Common myeloid progenitor, CD34-positive (primary cell): ENCODE measurements at places on chromosomes 11 and 22.

DNA sequence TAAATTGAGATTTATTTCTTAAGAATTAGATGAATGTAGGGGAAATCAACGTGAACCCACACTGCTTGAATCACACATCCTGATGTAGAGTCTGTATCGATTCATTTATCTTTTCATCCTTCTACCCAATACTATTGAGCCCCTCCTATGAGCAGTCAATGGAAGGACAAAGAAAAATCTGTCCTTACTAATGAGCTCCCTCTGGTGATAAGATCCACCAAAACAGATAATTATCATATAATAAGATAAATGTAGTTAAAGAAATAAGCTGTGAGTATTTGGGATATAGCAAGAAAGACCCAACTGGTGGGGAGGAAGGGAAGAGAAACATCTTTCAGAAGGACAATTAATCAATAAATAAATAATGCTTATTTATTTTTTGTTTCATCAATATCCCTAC is 385.1 kb upstream of the CCDC90B start:
- DNase-seq = no peak

- no peak for DNase-seq
Observed at GRCh38 chr11:95547976-95548375, 241.6 kb downstream of the FAM76B start.

DNA sequence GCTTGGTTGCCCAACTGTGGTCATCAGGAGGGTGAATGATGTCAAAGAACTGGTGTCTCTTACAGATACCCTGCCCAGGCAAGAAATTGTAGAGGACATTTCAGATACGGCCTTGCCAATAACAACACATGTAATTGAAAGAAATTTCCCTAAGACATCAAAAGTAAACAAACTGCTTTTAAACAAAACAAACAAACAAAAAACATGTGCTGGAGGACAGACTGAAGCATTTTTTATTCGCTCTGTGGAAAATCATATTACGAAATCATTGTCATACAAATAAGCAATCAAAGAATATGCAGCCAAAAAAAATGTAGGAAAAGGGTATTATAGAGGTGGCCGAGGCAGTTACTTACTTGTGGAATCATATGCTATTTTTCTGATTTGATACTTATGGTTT is 52.1 kb upstream of the MYEOV start:
- DNase-seq = no peak

DNA sequence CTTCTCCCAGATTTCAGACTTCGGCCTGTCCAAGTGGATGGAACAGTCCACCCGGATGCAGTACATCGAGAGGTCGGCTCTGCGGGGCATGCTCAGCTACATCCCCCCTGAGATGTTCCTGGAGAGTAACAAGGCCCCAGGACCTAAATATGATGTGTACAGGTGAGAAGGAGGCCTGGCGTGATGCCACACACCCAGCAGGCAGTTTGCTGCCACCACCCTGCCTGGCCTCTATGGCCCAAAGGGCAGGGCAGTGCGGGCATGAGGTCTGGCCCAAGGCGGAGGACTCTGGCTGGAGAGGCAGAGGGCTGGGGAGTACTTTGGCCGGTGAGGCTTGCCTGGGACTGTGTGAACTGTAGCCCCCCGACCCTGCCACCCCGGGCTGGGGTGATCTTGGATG is 7.3 kb downstream of the ANKK1 start:
- DNase-seq = no peak

DNA sequence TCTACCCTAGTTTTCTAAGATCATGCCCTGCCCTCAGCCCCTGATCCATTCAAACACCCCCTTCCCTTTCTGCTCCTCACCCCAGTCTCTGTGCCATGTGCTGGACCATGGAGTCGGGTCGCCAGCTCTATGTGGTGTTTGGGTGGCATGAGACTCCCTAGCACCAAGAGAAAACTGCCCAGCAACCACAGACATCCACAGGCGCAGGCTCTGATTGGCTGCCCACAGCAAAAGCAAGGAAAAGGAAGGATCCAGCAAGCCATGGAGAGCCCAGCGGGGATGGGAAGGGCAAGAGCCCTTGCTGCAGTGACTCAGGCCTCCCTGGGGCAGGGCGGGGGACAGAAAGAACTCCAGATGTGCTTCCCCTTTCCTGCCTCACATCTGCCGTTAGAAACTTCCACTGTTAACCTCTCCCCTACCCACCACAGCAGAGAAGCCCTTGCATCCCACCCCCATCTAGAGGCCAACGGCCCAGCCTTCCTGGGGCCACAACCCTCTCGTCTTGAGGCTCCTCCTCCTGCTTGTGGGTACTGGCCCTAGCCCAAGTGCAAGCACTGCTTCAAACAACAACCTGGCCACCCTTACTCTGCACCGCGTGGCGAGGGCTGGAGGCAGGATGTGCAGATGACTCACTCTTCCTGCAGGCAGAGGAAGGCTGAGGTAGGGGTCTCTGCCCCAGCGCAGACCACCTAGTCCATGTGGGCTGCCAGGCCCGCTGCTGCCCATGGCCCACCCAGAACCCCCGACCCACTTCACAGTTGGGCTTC is 9.7 kb upstream of the AHNAK start:
- DNase-seq = peak; percentile 99

GRCh38 chr11:76558891-76559290 is 111.7 kb downstream of the LRRC32 start:
- no peak for DNase-seq

- DNase-seq = no peak
Observed at GRCh38 chr11:27412192-27412691, 49.2 kb upstream of the CCDC34 start.

- no peak for DNase-seq
Observed at GRCh38 chr11:120289426-120289825, 35.7 kb upstream of the TLCD5 start.

- no peak for DNase-seq
Observed at GRCh38 chr11:91773090-91773489, 451.5 kb upstream of the FAT3 start.

DNA sequence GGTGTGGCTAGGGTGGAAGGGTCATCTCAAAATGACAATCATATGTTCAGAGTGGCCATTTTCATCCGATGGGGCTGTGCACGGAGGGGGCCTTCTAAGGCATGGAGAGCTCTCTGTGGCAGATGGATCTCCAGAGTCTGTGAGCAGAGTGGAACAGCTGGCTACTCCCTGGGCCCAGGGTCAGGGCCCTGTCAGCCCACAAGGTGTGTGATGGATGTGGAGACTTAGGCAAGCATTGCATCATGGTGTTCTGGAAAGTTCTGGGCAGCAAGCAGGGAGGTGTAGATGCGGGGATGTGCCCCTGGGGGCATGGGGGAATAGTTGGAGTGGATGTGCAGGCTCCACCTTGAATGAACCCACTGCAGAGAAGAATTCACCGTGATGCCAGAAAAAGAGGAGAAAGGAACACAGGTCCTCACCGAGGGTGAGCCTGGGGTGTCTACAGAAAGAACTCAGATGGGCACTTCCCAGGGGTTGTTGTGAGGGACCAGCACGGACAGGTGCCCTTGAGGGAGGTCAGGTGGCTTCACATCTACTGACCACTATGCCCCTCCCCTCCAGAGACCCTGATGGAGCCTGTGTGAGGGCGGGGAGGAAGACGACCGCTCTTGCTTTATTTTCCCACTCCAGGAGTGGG is 51.1 kb downstream of the CHRDL2 start:
- no peak for DNase-seq

DNA sequence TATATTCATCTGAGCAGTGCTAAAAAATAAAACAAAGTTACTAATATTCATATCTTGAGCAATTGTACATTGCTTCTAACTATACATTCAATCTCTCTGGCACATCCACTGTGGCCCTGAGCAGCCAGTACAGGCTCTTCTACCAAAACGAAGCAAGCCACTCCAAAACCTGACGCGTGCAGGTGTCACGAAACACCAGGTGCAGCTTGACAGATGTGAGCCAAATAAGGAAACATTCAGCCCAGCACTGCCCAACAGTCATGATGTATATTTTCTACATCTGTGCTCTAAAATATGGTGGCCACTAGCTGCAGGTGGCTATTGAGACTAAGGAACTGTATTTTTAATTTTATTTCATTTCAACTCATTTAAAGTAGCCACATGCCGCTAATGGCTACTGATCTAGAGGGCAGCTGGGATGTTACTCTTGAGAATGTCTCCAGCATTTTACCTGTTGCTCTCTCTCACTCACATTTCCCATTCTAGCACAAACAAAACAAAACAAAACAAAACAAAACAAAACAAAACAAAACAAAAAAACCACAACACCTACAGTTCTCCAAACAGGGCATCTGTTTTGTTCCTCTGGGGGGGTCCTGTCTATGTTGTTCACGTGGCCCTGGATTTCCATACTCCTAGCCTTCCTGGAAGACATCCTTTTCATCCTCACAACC is 77.7 kb downstream of the LARGE1 start:
- DNase-seq = no peak

GRCh38 chr22:17835256-17835655 is 61.0 kb upstream of the BID start:
- no peak for DNase-seq

- DNase-seq = no peak
Observed at GRCh38 chr22:38292694-38293093, 19.9 kb upstream of the TMEM184B start.

DNA sequence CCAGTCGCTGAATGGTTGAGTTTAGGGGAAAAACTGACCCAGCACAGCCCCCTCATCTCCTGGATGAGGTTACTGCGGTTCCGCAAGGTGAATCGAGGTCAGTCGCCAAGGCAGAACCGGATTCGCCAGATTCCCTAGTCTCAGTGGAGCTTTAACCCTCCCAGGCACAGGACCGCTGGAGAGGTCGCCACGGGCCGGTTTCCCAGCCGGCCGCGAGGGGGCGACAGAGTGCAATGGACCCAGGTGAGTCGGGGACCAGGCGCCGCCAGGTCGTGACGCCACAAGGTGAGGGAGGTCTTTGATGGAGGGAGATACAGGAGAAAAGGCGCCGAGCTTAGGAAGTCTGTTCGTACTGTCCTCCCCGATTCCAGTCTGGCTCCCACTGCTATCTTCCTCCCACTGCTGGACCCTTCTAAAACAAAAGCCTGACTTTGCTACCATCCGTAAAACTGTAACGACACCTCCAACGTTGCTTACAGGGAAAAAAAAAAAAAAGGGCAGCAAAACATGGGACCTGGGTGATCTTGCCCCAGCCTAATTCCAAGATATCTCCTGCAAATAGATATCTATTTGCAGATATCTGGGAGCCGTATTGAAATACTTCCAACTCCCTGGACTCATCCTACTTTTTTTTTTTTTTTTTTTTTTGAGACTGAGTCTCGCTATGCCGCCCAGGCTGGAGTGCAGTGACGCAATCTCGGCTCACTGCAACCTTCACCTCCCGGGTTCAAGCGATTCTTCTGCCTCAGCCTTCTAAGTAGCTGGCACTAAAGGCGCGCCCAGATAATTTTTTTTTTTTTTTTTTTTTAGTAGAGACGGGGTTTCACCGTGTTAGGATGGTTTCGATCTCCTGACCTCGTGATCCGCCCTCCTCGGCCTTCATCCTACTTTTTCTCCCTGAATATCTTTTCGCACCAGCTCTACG is 1.4 kb upstream of the GGA1 start:
- peak; percentile 75 for DNase-seq

DNA sequence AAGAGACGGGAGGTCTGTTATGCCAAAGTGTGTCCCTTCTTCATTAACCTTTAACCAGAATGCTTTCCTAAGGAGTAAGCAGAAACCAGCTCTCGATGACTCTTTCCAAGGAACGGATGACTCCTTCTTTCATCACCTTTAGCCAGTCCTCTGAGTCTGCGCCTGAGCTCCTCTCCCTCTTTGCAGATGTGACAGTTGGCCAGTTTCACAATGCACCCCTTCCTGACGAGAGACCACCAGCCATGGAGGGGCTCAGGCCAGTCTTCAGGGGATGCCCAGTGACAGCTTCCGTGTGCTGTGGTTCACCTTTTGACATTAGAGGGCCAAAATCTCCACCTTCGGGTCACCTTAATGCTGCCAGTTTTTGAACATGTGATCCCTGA is 826.1 kb downstream of the TBC1D22A start:
- DNase-seq = no peak

DNA sequence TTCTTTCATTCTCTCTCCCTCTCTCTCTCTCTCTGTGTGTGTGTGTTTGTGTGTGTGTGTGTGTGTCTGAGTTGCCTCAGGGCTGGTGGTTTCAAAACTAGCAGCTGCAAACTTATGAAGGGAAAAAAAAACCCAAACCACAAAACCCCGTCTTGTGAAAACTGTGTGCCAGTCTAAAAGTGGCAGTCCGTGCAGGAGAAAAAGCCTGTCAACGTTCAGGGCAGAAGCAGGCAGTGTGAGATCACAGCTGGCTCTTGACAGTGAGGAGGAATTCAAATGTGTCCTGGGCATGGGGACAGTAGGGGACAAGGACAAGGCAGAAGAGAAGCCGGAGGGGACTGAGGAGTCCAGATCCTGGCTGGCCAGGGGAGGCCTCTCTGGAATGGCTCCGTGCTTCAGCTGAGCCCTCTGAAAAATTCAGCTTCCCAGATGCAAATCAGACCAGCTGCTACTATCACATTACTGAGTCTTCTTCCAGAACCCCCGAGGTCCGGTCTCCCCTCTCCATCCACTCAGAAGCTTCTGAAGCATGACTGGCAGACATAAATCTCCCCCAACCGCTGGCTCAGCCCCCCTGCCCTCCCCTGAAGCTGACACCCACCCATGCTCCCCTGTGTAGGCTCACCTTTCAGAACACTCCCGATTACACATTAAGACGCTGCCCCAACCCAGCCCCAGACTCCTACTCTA is 31.9 kb downstream of the FLI1 start:
- DNase-seq = peak; percentile 98

- no peak for DNase-seq
Observed at GRCh38 chr22:25061605-25062376, 109.3 kb downstream of the KIAA1671 start.

DNA sequence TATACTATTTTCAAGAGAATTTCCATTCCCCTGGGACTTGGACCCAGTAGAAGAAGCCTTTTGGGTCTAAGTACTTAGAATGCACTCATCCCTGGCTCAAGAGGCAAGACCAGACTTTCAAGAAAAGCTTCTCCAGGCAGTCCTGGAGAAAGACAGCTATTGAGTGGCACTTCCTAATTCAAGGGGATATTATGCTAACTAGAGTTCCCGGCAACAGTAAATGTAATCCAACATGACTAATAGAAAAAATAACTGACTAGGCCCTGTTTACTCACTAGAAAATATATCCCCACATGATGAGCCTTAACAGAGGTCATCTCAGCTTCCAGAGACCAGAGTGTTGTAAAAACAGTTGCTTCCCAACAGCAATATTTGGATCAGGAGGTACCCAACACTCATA is 47.2 kb upstream of the AKIP1 start:
- no peak for DNase-seq

GRCh38 chr11:111785886-111786412 is 19.8 kb upstream of the PPP2R1B start:
- no peak for DNase-seq

GRCh38 chr11:129658526-129658867 is 157.2 kb upstream of the TMEM45B start:
- no peak for DNase-seq

GRCh38 chr11:122984186-122985011 is 2.8 kb upstream of the BSX start:
- peak; percentile 31 for DNase-seq
